ENCODE measurements at places on chromosomes 6 and 20. TPM values are rescaled to one million over a fixed set of nuclear protein-coding genes. Genes with fewer than 3 reads are reported as not detected.

Gene MYL9
- total RNA-seq, result 162 TPM

DNA sequence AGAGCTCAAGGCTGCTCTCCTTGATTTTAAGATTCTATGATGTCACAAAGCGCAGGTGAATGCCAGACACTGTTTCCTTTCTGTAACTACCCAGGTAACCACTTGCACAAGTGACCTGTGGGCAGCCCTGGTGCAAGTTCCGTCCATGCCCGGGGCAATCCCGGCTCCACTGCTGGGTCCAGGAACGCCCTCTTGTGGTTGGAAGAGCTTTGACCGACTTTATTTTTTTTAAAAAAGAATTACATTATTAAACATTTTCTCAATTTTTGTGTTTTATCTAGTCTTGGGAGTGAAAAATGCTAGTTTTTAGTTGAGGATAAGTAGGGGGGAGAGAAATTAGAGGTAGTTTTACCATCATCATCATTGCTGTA, 695.2 kb downstream of the QKI start:
- peak; percentile 49 for DNase-seq

Gene TAAR1
- not detected for total RNA-seq

GRCh38 chr6:145736661-145737144, 1.4 kb upstream of the EPM2A start:
- DNase-seq, result peak; percentile 83

GRCh38 chr20:58611236-58612030, 39.6 kb upstream of the STX16 start:
- DNase-seq, result no peak

Gene RAET1L
- total RNA-seq, result not detected

Gene XKR7
- total RNA-seq, result 0.04 TPM

- no peak for DNase-seq
Measured at GRCh38 chr20:21496452-21496851, 17.4 kb downstream of the NKX2-2 start.

Gene LIN28B
- 0.04 TPM for total RNA-seq
